ENCODE measurements at places on chromosomes 6 and 20.
A peak's percentile ranks its signal among the peaks of the same experiment; 100 is the strongest.

DNA sequence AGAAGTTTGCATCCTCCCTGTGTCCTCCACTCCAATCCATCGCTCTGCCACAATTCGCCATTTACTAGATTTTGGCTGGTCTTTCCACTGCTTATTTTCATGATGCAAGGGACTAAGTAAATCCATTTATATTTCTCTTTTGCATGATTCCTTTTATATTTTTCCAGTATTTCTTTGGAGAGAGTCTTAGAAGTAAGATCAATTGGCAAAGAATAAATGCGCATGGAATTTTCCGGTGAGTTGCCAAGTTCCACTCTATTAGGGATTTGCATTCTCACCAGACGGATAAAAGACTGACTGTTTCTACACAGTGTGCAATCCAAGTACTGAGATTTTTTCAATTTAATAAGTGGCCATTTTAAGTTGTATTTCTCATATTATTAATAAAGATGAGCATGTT is 91.7 kb upstream of the PHACTR3 start:
- DNase-seq: no peak

DNA sequence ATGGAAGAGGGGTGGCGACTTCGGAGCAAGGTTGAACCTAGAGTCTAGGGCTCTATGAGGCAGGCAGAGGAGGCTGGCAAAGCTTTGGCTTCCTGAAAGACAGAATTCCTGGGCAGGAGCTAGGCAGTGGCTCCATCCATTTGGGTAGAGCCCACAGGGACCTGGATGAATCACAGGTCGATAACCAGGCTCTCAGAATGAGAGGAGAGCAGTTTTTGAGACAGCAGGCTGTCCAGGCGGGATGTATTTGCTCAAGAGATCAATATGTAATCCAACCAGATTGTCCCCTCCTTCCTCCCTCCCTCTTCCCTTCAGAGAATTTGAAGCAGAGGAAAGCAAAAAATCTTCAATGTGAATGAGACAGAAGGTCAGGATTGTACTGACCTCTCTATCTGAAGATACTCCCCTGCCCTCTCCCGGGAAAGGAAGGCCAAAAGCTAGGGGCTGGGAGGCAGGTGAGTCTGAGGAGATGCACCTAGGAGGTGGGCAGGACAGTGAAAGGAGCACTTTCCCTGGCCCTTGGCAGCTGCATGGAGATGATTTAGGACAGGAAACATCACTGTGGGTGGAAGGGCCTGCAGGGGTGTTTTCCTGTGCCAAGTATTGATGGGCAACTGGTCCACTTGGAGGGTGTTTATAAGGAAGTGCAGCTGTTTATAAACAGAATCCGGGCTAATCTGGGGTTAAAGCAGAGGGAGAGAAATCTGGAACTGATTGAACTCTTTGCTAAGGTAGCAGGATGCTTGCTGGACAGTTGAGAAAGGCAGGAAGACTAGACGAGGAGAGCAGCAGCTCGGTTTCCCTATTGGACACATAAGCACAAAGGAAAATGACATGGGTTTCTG is 212.4 kb upstream of the LRFN2 start:
- DNase-seq: no peak

- no peak for DNase-seq
Measured at GRCh38 chr20:33859751-33860150, 48.6 kb downstream of the CHMP4B start.

- no peak for DNase-seq
Measured at GRCh38 chr6:111522393-111523020, 39.5 kb upstream of the REV3L start.

DNA sequence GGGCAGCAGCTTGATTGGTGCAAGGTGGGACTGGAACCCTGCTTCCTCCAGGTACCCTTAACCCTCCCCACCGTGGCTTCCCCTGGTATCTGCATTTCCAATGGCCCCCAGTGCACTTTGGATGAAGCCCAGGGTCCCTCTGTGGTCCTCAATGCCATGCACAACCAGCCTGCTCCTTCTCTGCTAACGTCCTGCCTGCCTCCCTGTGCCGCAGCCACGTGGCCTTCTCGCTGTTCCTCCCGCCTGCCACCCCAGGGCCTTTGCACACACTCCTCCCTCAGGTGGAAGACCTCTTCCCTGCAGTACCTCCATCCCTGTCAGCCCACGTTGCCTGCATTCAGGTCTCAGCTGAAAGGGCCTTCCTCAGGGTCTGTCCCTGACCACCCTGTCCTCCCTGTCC is 101.6 kb downstream of the BMP7 start:
- no peak for DNase-seq

- DNase-seq: no peak
Measured at GRCh38 chr6:23905133-23905815, 220.7 kb upstream of the NRSN1 start.

- no peak for DNase-seq
Measured at GRCh38 chr6:155245831-155246230, 18.0 kb upstream of the CLDN20 start.

- no peak for DNase-seq
Measured at GRCh38 chr20:53597521-53598120, 4.0 kb upstream of the ZNF217 start.

DNA sequence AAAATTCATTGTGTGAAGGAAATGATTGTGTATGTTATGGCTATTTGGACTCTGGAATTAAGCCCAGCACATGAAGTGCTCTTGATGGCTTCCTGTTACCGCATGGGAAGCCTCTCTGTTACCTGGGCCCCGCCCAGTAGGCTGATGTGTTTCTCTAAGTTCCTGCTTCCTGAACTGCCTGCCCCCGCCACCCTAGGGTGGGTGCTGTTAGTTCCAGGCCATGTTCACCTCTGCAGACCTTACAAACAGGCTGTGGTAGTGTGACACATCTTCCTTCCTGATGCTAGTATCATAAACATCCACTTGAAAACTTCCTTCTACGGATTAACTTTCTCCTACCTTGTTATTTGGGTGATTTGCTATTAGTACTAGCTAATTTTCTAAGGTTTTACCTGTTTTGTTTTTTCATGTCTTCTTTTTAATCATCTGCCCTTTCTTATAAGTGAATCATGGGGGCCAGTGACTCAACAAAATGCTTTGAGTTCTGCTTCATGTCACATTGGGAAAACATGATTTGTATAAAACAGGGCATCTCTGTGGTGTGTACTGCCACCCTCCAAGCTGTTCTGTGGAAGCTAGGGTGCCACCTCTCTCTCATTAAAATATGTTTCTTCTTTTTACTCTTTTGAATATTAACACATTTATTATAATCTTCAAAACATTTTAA is 40.6 kb downstream of the SH3BGRL2 start:
- DNase-seq: no peak

DNA sequence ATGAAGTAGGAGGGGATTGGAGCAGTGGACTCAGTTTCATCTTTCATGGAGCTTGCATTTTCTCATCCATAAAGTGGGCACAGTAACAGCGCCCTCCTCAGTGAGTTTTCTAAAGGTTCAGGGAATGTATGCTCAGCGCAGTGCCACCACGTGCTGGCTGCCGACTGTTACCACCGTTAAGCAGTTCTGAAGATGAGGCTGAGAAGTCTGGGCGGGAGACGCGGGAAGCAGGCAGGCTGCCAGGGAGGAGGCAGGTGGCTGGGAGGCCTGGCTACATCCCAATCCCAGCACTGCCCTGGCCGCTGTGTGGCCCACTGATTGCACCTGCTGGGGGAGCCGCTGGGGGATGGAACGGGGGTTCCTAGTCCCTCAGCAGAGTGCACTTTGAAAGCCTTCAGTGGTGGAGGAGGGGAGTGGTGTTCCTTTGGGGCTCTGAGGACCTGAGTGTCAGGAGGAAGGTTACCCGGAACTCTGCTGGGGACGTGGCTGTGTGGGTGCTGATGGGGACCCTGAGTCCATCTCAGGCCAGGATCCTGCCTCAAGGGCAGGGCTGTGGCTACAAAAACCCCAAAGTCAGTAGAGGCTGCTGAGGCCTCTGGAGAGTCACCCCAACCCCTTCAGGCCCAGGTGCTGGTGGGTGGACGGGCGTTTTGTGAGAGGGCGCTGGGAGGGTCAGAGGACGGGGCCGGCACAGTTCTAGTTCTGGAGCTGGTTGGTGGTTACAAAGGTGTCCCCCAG is 28.0 kb upstream of the PHACTR3 start:
- peak; percentile 36 for DNase-seq

Measured in right hindlimb (tissue), 1 donor.